ENCODE measurements at places on chromosomes 3 and 15.

DNA sequence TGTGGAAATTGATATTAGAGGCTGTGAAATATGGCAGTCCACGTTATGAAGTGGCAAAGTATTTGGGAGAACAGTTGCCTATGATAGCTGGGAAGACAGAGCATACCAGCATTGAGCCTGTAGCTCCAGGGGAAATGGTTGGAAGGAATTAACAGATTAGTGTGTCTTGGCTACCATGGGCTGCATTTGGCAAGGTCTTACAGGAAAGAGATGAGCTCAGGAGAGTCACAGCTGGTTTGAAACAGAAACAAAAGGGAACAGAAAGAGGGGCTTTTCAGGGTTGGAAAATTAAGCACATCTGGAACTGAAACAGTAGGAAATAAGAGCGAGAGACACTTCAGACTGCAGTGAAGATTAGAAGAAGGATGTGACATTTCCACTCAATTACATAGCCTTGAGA, 141.7 kb downstream of the FBLN2 start:
- H3K4me3 ChIP-seq = no peak overlapping the region
- no peaks in the 10 kb centered on the region for H3K27me3 ChIP-seq
- no peak overlapping the region for H3K27ac ChIP-seq
- no peak for DNase-seq
- H3K4me1 ChIP-seq = no peaks in the 10 kb centered on the region

- H3K27me3 ChIP-seq = no peaks in the 10 kb centered on the region
- H3K36me3 ChIP-seq = no peaks in the 10 kb centered on the region
- no peaks in the 10 kb centered on the region for H3K4me1 ChIP-seq
- DNase-seq = no peak
- no peak overlapping the region for H3K27ac ChIP-seq
These were observed 179.9 kb upstream of the THBS1 start for GRCh38 chr15:39400821-39401550.

- no peak overlapping the region for H3K4me3 ChIP-seq
- no peak overlapping the region for H3K27ac ChIP-seq
- no peaks in the 10 kb centered on the region for H3K36me3 ChIP-seq
- H3K4me1 ChIP-seq = no peaks in the 10 kb centered on the region
- H3K27me3 ChIP-seq = no peaks in the 10 kb centered on the region
These were observed 217.1 kb downstream of the OTOL1 start for GRCh38 chr3:161713731-161714130.

- H3K36me3 ChIP-seq = no peaks in the 10 kb centered on the region
- no peak for DNase-seq
- no peaks in the 10 kb centered on the region for H3K27me3 ChIP-seq
- no peak overlapping the region for H3K27ac ChIP-seq
These were observed 157.5 kb downstream of the MEGF11 start for GRCh38 chr15:66095871-66096687.

- H3K36me3 ChIP-seq = no peaks in the 10 kb centered on the region
- H3K27me3 ChIP-seq = no peaks in the 10 kb centered on the region
- peak overlapping the region; percentile 56 for H3K4me3 ChIP-seq
- H3K4me1 ChIP-seq = peaks cover 11% of the 10 kb centered on the region
These were observed 707 bp upstream of the FAM81A start for GRCh38 chr15:59437142-59437816.

- peak overlapping the region; percentile 93 for H3K27ac ChIP-seq
- no peak overlapping the region for H3K4me3 ChIP-seq
- peaks cover 2% of the 10 kb centered on the region for H3K36me3 ChIP-seq
- peaks cover 22% of the 10 kb centered on the region for H3K4me1 ChIP-seq
- DNase-seq = no peak
These were observed 151.0 kb downstream of the MBNL1 start for GRCh38 chr3:152419748-152420147.

- H3K27ac ChIP-seq = no peak overlapping the region
- no peaks in the 10 kb centered on the region for H3K27me3 ChIP-seq
- no peak overlapping the region for H3K4me3 ChIP-seq
- H3K4me1 ChIP-seq = peaks cover 18% of the 10 kb centered on the region
- no peaks in the 10 kb centered on the region for H3K36me3 ChIP-seq
These were observed 339.6 kb downstream of the RORA start for GRCh38 chr15:60889491-60889890.

GRCh38 chr3:153137626-153138025, 24.4 kb upstream of the RAP2B start:
- H3K27ac ChIP-seq = no peak overlapping the region
- no peak for DNase-seq
- H3K4me1 ChIP-seq = no peaks in the 10 kb centered on the region
- H3K4me3 ChIP-seq = no peak overlapping the region

- H3K36me3 ChIP-seq = no peaks in the 10 kb centered on the region
- no peak overlapping the region for H3K4me3 ChIP-seq
- H3K27me3 ChIP-seq = no peaks in the 10 kb centered on the region
These were observed 127.6 kb downstream of the DUT start for GRCh38 chr15:48458876-48459275.

DNA sequence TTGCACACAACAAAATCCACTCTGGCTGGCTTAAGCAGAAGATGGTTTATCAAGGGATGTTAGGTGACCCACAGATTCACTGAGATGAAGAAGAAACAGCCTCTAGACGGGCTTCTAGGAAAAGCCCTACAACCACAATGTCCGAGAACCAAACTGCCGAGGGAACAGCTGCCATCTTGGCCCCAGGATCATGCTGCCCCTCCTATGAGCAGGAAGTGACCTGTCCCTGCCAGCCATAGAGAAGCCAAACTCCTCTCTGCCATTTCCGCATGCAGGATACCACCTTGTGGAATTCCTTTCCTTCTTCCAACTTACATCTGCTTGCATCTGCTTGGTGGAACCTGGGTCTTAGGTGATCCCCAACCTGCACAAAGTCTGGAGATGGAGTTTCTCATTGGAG, 11.4 kb upstream of the POMGNT2 start:
- no peaks in the 10 kb centered on the region for H3K4me1 ChIP-seq
- no peak for DNase-seq
- H3K27ac ChIP-seq = no peak overlapping the region
- H3K4me3 ChIP-seq = no peak overlapping the region

GRCh38 chr15:29726553-29726952, 95.7 kb downstream of the TJP1 start:
- no peak overlapping the region for H3K27ac ChIP-seq
- H3K36me3 ChIP-seq = no peaks in the 10 kb centered on the region

DNA sequence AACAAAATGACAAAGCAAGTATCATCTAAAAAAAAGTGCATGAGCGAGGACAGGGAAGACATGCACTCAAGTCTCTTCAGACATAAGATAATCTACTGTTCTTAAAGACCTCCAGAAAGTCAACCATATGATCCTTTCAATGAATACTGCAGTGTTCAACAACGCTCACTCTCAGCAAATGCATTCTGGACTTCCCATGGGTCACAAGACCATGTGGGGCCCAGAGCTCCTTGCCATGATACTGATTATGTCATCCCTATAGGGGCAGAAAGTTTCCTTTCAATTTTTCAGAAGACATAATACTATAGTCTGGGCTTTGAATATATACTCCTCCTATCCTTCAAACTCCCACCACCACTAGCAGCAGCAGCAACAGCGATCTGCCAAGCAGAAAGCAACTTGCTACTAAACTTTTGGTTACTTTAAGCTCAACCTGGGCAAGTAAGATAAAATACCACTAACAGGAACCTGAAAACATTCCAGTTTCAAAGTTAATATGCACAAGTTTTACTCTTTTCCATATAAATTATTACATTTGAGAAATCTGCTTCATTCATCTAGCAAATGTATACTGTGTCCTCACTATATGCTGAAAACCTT, 143.5 kb downstream of the ADAM10 start:
- no peak overlapping the region for H3K4me3 ChIP-seq
- no peaks in the 10 kb centered on the region for H3K36me3 ChIP-seq
- DNase-seq = no peak
- H3K27ac ChIP-seq = no peak overlapping the region

GRCh38 chr3:16508591-16508995, 4.9 kb downstream of the RFTN1 start:
- no peak overlapping the region for H3K4me3 ChIP-seq
- H3K27me3 ChIP-seq = no peaks in the 10 kb centered on the region
- H3K27ac ChIP-seq = no peak overlapping the region
- no peaks in the 10 kb centered on the region for H3K36me3 ChIP-seq
- peaks cover 34% of the 10 kb centered on the region for H3K4me1 ChIP-seq
- no peak for DNase-seq

GRCh38 chr3:44612678-44613077, 12.2 kb upstream of the ZNF197 start:
- H3K4me1 ChIP-seq = no peaks in the 10 kb centered on the region
- H3K4me3 ChIP-seq = no peak overlapping the region
- H3K27me3 ChIP-seq = no peaks in the 10 kb centered on the region
- H3K36me3 ChIP-seq = peaks cover 7% of the 10 kb centered on the region

- no peaks in the 10 kb centered on the region for H3K27me3 ChIP-seq
- H3K4me1 ChIP-seq = no peaks in the 10 kb centered on the region
- H3K36me3 ChIP-seq = no peaks in the 10 kb centered on the region
- no peak overlapping the region for H3K4me3 ChIP-seq
- DNase-seq = no peak
- H3K27ac ChIP-seq = no peak overlapping the region
These were observed 67.9 kb upstream of the UNC13C start for GRCh38 chr15:53910236-53910849.

GRCh38 chr3:126671521-126671920, 16.6 kb upstream of the TXNRD3 start:
- H3K36me3 ChIP-seq = no peaks in the 10 kb centered on the region
- no peak overlapping the region for H3K4me3 ChIP-seq
- H3K4me1 ChIP-seq = no peaks in the 10 kb centered on the region
- no peak for DNase-seq
- no peaks in the 10 kb centered on the region for H3K27me3 ChIP-seq

DNA sequence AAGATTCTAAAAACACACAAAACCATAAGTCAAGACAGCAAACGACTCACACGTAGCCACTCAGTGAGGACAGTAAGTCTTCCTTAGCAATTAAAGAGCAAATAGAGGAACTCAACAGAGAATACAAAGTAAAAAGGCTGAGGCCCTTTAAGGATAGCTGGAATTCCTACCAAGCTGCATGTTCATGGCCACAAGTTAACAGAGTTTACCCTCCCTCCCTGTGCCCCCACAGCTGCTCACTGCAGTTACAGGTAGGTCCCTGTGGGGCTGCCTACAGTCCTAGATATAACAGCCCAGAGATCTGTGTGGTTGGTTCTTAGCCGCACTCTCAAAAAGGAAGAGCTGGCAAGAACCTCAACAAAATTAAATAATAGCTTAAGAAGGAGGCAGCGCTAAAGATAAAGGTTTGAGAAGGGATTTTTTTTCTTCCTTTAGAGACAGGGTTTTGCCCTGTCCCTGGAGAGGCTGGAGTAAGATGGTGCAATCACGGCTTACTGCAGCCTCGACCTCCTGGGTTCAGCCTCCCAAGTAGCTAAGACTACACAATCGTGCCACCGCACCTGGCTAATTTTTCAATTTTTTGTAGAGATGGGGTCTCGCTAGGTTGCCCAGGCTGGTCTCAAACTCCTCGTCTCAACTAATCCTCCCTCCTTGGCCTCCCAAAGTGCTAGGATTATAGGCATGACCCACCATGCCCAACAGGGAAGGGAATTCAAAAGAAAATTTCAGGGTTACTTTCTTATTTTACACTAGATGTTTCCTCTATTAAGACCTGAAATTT, 19.3 kb downstream of the SFMBT1 start:
- H3K27me3 ChIP-seq = no peaks in the 10 kb centered on the region
- no peak for DNase-seq
- peaks cover 20% of the 10 kb centered on the region for H3K4me1 ChIP-seq
- no peaks in the 10 kb centered on the region for H3K36me3 ChIP-seq

- no peak for DNase-seq
- H3K4me3 ChIP-seq = peak overlapping the region; percentile 64
- peak overlapping the region; percentile 81 for H3K27ac ChIP-seq
- H3K27me3 ChIP-seq = no peaks in the 10 kb centered on the region
- no peaks in the 10 kb centered on the region for H3K36me3 ChIP-seq
These were observed 18.7 kb downstream of the ZNF148 start for GRCh38 chr3:125356140-125357026.

DNA sequence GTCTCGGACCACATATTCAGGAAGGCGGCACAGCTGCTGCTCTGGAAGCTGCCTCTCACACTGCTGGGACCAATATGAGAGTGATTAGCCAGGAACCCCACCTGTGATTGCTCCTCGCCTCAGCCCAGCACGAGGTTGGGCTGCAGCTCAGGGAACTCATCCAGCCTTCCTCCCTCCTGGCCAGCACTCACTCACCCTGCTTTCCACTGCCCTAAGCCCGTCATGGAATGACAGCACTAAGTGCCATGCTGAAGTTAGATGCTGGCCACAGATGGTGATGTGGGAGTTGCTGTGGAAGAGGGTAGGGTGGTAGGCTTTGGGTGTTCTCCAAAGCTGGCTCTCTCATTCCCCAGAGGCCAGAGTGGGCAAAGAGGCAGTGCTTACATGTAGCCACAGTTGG, 7.3 kb downstream of the MST1R start:
- H3K4me3 ChIP-seq = no peak overlapping the region
- H3K36me3 ChIP-seq = no peaks in the 10 kb centered on the region
- H3K27me3 ChIP-seq = no peaks in the 10 kb centered on the region
- no peak overlapping the region for H3K27ac ChIP-seq
- no peaks in the 10 kb centered on the region for H3K4me1 ChIP-seq

GRCh38 chr15:93074599-93074998, 14.4 kb downstream of the RGMA start:
- peaks cover 87% of the 10 kb centered on the region for H3K4me1 ChIP-seq
- H3K27me3 ChIP-seq = no peaks in the 10 kb centered on the region
- H3K4me3 ChIP-seq = no peak overlapping the region
- no peak for DNase-seq

DNA sequence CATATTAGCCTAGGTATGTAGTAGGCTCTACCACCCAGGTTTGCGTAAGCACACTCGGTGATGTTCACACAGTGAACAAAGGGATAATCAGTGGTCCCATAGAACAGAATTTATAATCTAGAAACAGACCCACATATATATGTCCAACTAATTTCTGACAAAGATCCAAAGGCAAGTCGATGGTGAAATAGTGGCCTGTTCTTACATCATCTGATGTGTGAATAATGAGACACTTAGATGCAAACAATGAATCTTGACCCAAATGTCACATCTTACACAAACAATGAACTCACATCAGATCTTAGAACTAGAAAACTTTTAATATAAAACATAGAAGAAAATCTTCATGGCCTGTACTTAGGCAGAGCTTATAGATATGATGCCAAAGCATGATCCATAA, 17.6 kb upstream of the TM2D3 start:
- H3K36me3 ChIP-seq = no peaks in the 10 kb centered on the region
- no peaks in the 10 kb centered on the region for H3K27me3 ChIP-seq
- H3K27ac ChIP-seq = no peak overlapping the region
- H3K4me1 ChIP-seq = no peaks in the 10 kb centered on the region
- DNase-seq = no peak

GRCh38 chr15:33124279-33124678, 70.2 kb downstream of the FMN1 start:
- no peak overlapping the region for H3K4me3 ChIP-seq
- no peaks in the 10 kb centered on the region for H3K27me3 ChIP-seq
- no peaks in the 10 kb centered on the region for H3K36me3 ChIP-seq
- H3K27ac ChIP-seq = no peak overlapping the region
- H3K4me1 ChIP-seq = peaks cover 15% of the 10 kb centered on the region
- no peak for DNase-seq

DNA sequence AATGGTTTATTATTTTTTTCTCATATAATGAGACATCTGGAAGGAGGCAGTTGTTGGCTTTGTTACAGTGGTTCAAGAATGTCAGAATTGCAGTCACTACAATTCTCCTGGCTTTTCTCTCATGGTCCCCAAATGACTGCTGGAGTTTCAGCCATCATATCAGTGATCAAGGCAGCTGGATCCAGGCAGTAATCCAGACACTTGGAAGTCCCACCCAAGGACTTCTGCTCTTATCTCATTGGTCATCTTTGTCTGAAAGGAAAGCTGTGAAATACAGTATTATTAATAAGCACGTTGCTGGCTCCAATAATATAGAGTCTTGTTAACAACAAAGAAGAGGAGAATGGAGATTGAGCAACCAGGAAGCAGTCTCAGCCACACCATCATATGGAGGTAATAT, 22.9 kb upstream of the MED12L start:
- H3K27me3 ChIP-seq = no peaks in the 10 kb centered on the region
- no peak overlapping the region for H3K27ac ChIP-seq
- H3K36me3 ChIP-seq = no peaks in the 10 kb centered on the region
- no peaks in the 10 kb centered on the region for H3K4me1 ChIP-seq

Data from gastrocnemius medialis (tissue), 4 donors.